MCF 10A (cell line): ENCODE measurements at places on chromosomes 12 and 14. TPM values are rescaled to one million over a fixed set of nuclear protein-coding genes. Genes with fewer than 3 reads are reported as not detected.

DNA sequence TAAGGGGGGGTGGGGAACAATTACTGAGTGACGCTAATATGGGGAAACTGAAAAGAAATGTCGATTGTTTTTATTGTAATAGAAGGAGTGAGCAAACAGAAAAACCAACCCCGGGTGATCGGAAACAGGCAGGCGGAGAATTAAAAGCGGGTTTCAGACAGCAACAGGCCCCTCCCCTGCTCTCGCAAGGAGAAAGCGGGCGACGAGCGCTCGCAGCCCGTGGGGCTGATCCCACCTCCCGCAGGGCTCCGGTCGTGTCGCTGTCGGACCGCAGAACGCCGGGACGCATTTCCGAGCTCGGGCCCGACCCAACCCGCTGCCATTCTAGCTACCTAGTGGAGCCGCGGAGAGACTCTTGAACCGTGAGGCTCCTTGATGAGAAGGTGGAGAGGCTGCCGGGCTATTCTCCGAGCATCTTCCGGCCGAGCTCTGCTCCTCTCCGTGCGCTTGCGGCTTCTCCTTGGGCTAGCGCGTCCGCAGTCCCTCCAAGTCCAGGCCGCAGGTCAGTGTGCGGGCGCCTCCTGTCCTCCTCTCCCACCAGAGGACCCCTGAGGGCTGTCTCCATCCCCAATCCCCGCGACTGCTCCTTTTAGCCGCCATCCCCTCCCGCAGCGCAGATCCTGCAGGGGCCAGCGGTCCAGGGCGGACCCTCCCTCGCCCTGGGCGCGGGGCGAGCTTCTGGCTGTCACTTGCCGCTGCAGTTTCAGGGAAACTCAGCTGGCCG, 4.1 kb upstream of the PAX9 start:
- H3K27ac ChIP-seq = no peak overlapping the region
- H3K4me1 ChIP-seq = peaks cover 5% of the 10 kb centered on the region
- H3K4me3 ChIP-seq = no peak overlapping the region
- no peak for DNase-seq
- no peaks in the 10 kb centered on the region for H3K36me3 ChIP-seq
- H3K27me3 ChIP-seq = no peaks in the 10 kb centered on the region

GRCh38 chr12:47221256-47222023, 141.7 kb upstream of the AMIGO2 start:
- H3K27me3 ChIP-seq = no peaks in the 10 kb centered on the region
- peaks cover 34% of the 10 kb centered on the region for H3K4me1 ChIP-seq
- no peak overlapping the region for H3K27ac ChIP-seq
- H3K36me3 ChIP-seq = no peaks in the 10 kb centered on the region

- no peaks in the 10 kb centered on the region for H3K36me3 ChIP-seq
- no peak overlapping the region for H3K4me3 ChIP-seq
- no peaks in the 10 kb centered on the region for H3K27me3 ChIP-seq
These were observed 421.5 kb upstream of the SEL1L start for GRCh38 chr14:81955123-81955522.

- H3K4me3 ChIP-seq = no peak overlapping the region
- no peaks in the 10 kb centered on the region for H3K27me3 ChIP-seq
These were observed 19.1 kb upstream of the DGLUCY start for GRCh38 chr14:91094772-91095171.

DNA sequence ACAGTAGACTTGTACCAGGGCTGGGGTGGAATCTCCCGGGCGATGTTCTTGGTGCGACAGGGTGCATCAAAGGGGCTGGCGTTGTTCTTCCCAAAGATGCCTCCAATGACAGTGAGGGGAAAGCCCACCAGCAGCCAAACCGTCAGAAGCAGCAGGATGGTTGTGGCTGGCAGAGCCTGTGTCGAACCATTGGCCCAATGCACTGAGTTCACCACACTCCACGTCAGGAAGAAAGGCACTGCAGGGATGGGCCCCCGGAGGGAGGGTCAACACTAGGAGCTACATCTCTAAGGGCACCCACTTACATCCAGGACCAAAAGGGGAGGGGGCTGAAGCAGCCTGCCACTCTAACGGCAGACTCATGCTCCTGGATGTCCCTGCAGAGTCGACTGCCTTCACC, 1.8 kb upstream of the IPO4 start:
- no peak overlapping the region for H3K27ac ChIP-seq
- H3K36me3 ChIP-seq = peaks cover 57% of the 10 kb centered on the region
- H3K27me3 ChIP-seq = no peaks in the 10 kb centered on the region
- H3K4me1 ChIP-seq = peaks cover 18% of the 10 kb centered on the region

DNA sequence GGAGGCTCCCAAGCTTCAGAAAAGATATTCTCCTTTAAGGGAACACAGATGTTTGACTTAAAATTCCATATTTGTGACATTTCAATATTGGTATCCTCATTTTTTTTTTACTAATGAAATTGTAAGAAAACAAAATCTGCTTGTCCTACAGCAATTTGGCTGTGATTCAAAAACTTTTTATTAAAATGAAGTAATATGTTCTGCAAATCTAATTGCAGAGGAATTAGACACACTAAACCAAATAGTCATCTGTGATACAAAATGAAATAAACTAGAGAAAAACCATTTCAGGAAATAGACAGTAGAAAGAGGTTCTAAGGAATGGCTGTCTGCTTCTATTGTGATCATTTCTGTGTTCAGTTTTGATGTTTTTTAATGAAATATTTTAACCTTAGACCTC, 50.1 kb upstream of the HIF1A start:
- no peaks in the 10 kb centered on the region for H3K27me3 ChIP-seq
- peaks cover 49% of the 10 kb centered on the region for H3K4me1 ChIP-seq

The HOXC13 gene
- total RNA-seq = 5.3 and 6.0 TPM in 2 replicates

GRCh38 chr14:56324454-56324853, 206.2 kb downstream of the PELI2 start:
- H3K27me3 ChIP-seq = peaks cover 11% of the 10 kb centered on the region
- no peaks in the 10 kb centered on the region for H3K36me3 ChIP-seq
- no peaks in the 10 kb centered on the region for H3K4me1 ChIP-seq
- no peak for DNase-seq
- H3K4me3 ChIP-seq = no peak overlapping the region

GRCh38 chr12:116201908-116202307, 75.6 kb downstream of the MED13L start:
- peaks cover 11% of the 10 kb centered on the region for H3K4me1 ChIP-seq
- H3K27me3 ChIP-seq = no peaks in the 10 kb centered on the region
- peaks cover 7% of the 10 kb centered on the region for H3K36me3 ChIP-seq
- H3K27ac ChIP-seq = no peak overlapping the region

- no peak overlapping the region for H3K27ac ChIP-seq
- no peak overlapping the region for H3K4me3 ChIP-seq
- peaks cover 6% of the 10 kb centered on the region for H3K36me3 ChIP-seq
- peaks cover 8% of the 10 kb centered on the region for H3K4me1 ChIP-seq
These were observed 9.1 kb downstream of the PACS2 start for GRCh38 chr14:105323663-105324062.

DNA sequence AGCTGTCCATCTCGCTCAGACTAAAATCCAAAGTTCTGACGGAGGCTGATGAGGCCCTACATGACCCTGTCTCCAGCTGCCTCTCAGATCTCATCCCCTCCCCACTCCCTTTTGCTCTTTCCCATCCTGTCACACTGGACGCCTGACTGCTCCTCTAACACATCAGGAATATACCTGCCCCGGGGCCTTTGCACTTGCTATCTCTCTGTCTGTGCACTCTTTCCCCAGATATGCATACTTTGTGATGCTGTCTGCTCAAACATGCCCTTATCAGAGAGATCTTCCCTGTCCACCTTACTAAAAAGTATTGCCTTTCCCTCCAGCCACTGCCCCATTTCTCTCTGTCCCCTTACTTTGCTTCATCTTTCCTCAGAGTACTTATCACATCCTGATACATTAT, 238.8 kb downstream of the ANO2 start:
- H3K27ac ChIP-seq = no peak overlapping the region
- H3K4me1 ChIP-seq = no peaks in the 10 kb centered on the region
- no peaks in the 10 kb centered on the region for H3K36me3 ChIP-seq
- H3K4me3 ChIP-seq = no peak overlapping the region
- DNase-seq = no peak

DNA sequence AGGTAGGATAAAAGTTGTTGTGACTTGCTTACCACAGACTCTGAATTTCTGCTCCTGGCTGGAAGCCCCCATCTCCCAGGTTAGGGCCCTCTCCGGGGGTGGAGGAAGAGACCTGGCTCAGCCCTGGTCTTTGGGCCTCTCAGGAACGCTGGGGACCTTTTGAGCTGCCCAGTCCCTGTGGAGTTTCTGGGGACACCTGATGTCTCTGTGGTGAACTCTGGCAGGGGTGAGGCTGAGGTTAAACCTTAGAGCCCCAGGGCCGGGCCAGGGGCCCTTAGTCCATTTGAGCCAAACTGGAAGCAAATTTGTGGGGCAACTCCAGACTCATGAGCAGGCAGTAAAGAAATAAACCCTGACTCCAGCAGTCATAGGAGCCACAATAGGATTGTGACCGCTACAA, 112.1 kb downstream of the ADGRD1 start:
- peaks cover 52% of the 10 kb centered on the region for H3K27me3 ChIP-seq
- H3K4me3 ChIP-seq = no peak overlapping the region
- H3K36me3 ChIP-seq = no peaks in the 10 kb centered on the region
- H3K4me1 ChIP-seq = no peaks in the 10 kb centered on the region

The KRT83 gene
- total RNA-seq = 12.2 and 14.5 TPM in 2 replicates

The ALDH1L2 gene
- 165 TPM in 2 replicates for total RNA-seq

- no peak overlapping the region for H3K4me3 ChIP-seq
- peaks cover 7% of the 10 kb centered on the region for H3K4me1 ChIP-seq
- no peaks in the 10 kb centered on the region for H3K27me3 ChIP-seq
These were observed 154.2 kb upstream of the PRMT8 start for GRCh38 chr12:3336606-3337311.

- H3K4me1 ChIP-seq = no peaks in the 10 kb centered on the region
- peaks cover 20% of the 10 kb centered on the region for H3K27me3 ChIP-seq
- DNase-seq = no peak
- H3K36me3 ChIP-seq = no peaks in the 10 kb centered on the region
These were observed 2.0 kb upstream of the WSCD2 start for GRCh38 chr12:108126990-108127501.

GRCh38 chr12:43015090-43015737, 425.7 kb upstream of the PRICKLE1 start:
- DNase-seq = no peak
- H3K36me3 ChIP-seq = no peaks in the 10 kb centered on the region
- no peaks in the 10 kb centered on the region for H3K27me3 ChIP-seq
- no peaks in the 10 kb centered on the region for H3K4me1 ChIP-seq

The GPATCH2L gene
- total RNA-seq = 57.4 and 64.9 TPM in 2 replicates

The OR6C2 gene
- total RNA-seq = not detected in 2 replicates
